T-helper 1 cell treated with Interleukin-12 subunit alpha and Interleukin-12 subunit beta and Interleukin-4 antibody, amounts not matched to agents 30 ng/mL and 1 ng/mL, for 36 hours (primary cell): ENCODE measurements at places on chromosomes 3 and 15. TPM values are rescaled to one million over a fixed set of nuclear protein-coding genes. Genes with fewer than 3 reads are reported as not detected.

KBTBD8 gene
- total RNA-seq, result 11.6 and 12.4 TPM in 2 replicates

FEZF2 gene
- total RNA-seq, result not detected in 2 replicates

DNAH12 gene
- 0.10 and 0.20 TPM in 2 replicates for total RNA-seq

SOX14 gene
- total RNA-seq, result not detected in 2 replicates

FRMD5 gene
- not detected in 2 replicates for total RNA-seq

GOLGA8K gene
- 0.61 and 0.88 TPM in 2 replicates for total RNA-seq

TSPAN3 gene
- total RNA-seq, result 19.2 and 19.5 TPM in 2 replicates

SPATA12 gene
- total RNA-seq, result not detected in 2 replicates

KLF15 gene
- not detected in 2 replicates for total RNA-seq

PLA2G4D gene
- not detected in 2 replicates for total RNA-seq

TIMP4 gene
- not detected in 2 replicates for total RNA-seq

KCNMB3 gene
- total RNA-seq, result 0.88 and 1.0 TPM in 2 replicates

PPP2R3A gene
- total RNA-seq, result 0.05 TPM in 1 of 2 replicates, not detected in the other

UBXN7 gene
- 45.3 and 47.7 TPM in 2 replicates for total RNA-seq

SLC2A2 gene
- total RNA-seq, result not detected in 2 replicates
